HAP-1 (cell line): ENCODE measurements at places on chromosomes 3 and 15.
A peak's percentile ranks its signal among the peaks of the same experiment; 100 is the strongest.

DNA sequence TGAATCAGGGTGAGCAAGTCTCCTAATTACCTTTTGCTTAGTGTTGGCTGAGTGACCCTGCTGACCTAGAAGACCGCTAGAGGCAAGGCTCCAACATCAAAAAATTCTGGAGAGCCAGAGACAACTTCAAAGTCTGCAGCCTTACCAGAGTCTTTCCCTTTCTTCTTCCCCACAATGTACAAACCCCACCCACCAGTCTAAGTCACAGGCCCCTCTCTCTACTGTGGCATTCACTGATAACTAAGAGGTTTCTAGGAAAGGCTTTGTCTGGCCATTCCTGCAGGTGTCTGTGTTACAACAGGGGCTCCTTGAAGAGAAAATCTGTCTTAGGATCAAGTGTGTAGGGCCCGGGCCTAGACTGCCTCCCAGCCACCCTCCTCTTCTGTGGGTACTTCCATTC lies 525 bp downstream of the MYH15 start:
- DNase-seq: no peak

- DNase-seq: no peak
These were observed 37.8 kb downstream of the MITF start for GRCh38 chr3:69776920-69777581.

DNA sequence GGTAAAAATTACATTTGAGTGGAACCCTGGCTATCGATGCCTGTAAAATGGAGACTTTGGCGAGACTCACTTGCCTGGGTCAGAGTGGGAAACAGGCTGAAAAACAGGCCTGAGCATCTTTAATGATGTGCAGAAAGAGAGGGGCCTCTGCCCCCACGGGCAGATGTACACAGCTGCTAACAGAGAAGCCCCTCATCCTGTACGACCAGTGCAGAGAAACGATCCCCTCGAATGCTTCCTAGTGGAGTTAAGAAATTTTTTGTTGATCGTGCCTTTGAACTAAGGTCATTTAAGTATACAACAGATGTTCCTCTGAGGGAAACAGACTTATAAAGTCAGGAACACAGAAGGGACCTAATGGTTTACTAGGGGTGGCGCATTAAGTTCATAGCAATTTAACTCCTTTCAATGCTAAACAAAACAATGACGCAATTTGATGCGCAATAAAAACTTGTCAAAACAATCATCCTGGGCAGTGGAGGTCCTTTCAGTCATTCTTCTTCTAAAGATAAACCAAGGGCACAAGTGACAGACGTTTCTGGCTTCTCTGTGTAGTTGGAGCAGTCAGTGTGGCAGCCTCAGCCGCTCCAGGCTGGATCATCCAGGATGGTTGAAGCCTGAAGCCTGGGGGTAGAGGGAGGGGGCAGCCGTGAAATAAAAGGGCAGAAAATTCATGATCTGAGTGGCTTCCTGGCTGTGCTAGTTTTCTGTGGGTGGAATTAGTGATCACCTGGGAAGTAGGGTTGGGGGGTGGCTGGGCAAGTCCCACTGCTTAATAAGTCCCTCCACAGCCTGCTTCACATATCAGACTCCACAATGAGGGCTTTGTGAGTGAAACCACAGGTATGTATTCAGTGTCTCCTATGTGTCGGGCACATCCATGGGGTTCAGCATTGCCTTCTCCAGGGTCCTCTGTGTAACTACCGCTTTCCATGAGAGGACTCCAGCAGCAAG lies 50.8 kb upstream of the MRPS22 start:
- DNase-seq: no peak

- peak; percentile 77 for DNase-seq
These were observed 78.1 kb upstream of the RNF7 start for GRCh38 chr3:141659821-141660613.
